ENCODE measurements at places on chromosomes 1 and 21. TPM values are rescaled to one million over a fixed set of nuclear protein-coding genes. Genes with fewer than 3 reads are reported as not detected.

OR2L13 gene
- not detected for total RNA-seq

SH2D1B gene
- total RNA-seq: not detected

PPIAL4G gene
- not detected for total RNA-seq

SLAMF7 gene
- total RNA-seq: 1.7 TPM

OR2AK2 gene
- total RNA-seq: not detected

DNA sequence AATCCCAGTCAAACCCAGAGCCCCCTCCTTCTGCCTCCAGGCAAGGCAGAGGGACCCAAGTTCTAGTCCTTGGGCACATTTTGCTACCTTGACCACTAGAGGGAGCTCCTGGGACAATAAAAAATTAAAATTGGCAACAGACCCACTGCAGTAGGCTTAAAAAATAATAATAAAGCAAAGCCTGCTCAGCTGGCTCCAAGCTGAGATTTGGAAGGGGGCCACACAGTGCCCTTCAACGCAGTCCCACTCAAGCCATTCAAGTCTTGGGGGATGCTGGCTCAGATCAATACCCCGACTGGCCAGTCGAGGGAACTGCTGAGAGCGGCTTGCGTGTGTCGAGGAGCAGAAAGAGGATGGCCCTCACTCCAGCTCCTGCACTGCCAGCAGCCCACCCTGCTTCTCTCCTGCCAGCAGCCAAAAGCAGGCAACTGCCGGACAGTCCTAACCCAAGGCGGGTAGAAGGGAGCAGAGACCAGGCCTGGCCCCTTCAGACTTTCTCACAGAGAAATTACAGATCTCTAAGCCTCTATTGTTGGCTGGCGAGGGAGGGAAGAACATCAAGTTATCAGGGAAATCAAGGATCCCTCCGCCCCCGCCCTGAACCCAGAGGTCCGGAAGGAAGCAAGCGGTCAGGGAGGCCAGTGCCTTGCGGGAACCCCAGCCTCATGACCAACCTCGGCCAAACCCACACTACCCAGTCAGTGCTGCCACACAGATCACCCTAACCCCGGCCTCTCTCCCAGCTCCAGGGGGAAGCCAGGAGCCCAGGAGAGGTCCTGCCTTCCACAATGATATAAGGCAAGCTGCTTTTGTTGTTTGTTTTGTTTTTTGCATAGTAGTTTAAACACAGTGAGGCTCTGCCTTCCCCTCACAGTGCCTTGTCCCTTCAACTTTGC, 4.9 kb upstream of the ALDH4A1 start:
- peak; percentile 54 for DNase-seq

- no peak for DNase-seq
Observed at GRCh38 chr1:80533093-80533492, 1267.6 kb upstream of the ADGRL2 start.

GRCh38 chr1:172948457-172948856, 102.3 kb downstream of the TNFSF18 start:
- no peak for DNase-seq

GRCh38 chr1:51421964-51422363, 91.6 kb upstream of the TTC39A start:
- DNase-seq: peak; percentile 38

DNA sequence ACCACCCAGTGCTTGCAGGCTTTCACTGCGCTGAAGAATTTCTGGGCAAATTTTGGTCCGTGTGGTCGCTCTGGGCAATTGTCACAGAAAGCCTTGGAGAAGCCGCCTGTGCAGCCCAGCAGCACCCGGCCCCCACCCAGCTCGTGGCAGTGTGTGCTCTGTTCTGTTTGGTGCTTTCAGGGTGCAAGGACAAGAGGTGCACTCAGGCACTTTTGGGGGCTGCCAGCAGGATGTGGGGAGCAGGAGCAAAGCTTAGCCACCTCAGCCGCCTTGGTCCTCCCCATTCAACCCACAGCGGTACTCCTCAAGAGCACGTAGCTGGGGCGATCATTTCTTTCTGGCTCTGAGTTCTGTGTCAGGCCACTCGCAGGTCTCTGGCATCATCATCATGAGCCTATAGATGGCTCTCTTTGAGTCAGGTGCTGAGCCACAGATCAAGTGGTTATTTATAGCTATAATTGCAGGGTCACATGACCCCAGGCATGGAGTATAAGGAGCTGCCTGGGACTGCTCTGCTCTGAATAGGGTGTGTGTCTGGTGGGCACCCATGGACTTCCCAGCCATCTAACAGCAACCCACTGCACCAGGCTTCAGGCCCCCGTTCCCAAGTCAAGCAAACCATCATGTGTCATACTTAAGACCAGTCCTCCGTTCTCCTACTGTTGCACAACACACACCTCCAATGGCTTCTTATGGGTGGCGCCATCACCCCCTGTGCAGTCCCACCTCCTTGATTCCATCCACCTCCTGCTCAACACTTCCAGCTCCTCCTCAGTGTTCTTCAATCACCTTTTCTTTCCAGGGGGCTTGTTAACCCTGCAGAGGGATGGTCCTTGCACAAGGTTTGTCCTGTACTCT, 18.1 kb upstream of the TENT5C start:
- DNase-seq: no peak

DNA sequence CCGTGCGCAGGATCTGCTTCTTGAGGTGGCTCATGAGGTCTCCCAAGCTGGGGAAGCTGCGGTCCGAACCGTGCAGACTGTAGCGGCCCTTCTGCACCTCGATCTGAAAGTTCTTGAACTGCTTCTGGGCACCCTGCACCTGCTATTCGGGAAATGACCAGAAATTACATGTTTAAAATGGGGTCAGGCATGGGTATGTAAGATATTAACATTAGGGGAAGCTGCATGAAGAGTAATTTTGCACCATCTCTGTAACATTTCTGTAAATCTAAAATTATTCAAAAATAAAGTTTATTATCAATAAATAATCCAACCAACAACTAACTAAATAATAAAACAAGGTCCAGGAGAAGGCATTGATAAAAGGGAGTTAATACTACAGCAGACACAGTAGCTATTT, 110.7 kb downstream of the RAVER2 start:
- DNase-seq: no peak

GRCh38 chr1:225642177-225642576, 10.7 kb downstream of the ENAH start:
- no peak for DNase-seq

GRCh38 chr1:230517326-230517725, 91.2 kb upstream of the PGBD5 start:
- no peak for DNase-seq

DNA sequence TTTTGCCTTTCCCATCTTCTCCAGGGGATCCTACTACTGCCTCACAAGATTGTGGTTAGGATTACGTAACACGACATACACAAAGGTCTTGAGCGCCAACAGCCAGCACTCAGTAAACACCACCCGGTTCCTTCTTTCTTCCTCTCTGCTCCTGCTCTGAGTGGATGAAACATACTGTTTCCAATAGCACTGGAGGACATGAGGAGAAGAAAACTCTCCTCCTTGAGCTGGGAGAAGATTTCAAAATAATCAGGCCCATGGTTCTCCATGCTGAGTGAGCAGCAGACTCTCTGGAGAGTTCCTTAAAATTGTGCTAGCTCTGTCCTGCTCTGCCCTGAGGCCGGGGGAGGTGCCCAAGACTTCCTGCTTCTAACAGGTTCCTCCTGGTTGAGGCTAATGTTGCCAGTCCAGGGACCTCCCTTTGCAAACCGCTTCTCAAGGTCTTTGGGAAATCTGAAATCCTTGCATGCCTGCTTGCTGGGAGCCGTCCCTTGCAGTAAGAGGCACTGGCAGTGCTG, 29.4 kb upstream of the MX1 start:
- peak; percentile 75 for DNase-seq

DNA sequence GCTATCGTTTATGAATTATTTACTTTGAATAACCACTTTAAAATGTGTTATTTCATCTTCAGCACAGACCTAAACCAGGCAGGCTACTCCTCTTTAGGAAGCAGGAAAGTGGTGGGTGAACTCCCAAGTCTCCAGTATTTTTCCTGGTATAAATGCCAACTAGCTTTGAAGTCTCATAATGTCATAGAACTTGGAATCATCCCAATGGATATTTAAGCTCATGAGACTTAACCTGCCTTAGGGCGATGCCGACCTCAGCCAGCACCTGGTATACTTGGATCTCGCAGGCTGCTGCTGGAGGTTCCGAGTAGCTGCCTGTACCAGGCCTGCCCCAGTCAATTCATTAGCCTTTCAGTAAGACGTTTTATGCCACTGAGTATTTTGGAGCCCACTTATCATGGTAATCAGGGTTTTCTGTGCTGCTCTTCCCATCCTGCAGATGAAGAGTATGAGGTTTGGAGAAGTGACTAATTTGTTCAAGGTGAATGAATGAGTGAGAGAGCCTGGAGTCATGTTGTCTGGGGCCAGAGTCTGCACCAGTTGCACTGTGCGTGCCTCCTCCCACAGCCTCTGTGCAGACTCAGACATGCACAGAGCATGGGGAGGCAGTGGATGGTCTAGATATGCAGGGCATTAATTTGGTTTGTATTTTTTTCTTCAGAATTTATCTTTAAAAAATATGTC, 34.9 kb downstream of the VANGL1 start:
- DNase-seq: peak; percentile 24

- DNase-seq: no peak
Observed at GRCh38 chr1:225691861-225692516, 39.1 kb upstream of the ENAH start.

DNA sequence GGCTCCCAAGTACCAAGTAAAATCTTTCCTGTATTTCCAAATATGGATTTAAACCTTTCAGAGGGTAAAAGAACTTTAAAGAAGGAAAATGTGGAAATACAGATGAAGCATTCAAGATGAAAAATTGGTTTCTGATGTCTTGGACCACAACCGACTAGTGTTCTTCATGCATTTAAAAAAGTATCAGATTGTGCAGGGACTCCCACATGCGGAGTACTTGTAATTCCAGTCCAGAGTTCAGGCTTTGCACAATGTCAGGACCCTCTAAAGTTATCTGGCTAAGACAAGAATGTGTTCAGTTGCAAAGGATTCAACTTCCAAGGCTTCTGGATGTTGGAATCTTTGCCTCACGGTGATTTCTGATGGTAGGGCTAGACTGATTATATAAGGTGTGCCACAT, 66.7 kb downstream of the RGL1 start:
- no peak for DNase-seq

DNA sequence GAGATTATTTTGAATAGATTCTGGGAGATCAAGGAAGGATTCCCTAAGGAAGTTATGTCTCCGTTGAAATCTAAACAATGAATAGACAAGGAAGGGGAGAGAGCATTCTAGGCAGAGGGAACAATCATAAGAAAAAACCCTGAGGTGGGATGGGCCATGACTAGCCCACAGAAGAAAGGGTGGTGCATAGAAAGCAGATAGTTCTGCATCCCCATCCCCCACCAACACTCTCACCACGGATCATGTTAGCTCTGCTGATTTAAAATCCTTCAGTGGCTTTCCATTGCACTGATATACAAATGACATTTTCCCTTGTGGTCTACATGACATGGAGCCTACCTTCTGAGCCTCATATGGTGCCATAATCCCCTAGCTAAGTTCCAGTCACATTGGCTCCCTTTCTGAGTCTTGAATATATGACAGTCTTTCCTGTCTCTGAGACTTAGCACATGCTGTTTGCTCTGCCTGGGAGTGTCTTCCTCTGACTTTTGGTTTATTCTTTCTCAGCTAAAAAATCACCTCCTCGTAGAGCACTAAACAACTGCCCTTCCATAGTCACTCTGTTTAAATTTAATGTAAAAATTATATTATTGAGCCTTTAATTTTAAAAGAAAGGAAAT, 15.2 kb downstream of the SCMH1 start:
- no peak for DNase-seq
